Activated CD8-positive, alpha-beta memory T cell treated with anti-CD3 and anti-CD28 coated beads for 1 hour (primary cell): ENCODE measurements at places on chromosomes 12 and 14.

DNA sequence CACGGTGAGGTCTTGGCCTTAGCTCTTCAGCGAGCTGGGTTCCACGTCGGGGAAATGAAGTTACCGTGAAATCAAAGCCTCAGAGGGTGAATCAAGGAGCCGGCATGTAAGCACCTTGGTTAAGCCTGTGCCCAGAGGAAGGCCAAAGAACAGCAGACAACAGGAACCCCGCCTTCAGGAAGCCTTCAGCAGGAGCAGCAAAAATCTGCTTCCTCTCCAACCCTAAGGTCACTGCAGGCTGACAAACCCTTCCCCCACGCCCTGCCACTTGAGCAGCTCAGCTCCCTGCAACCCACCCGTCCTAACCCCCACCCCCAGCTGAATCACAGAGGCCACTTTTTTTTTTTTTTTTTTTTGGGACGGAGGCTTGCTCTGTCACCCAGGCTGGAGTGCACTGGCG is 72.9 kb upstream of the LTA4H start:
- no peak for DNase-seq

DNA sequence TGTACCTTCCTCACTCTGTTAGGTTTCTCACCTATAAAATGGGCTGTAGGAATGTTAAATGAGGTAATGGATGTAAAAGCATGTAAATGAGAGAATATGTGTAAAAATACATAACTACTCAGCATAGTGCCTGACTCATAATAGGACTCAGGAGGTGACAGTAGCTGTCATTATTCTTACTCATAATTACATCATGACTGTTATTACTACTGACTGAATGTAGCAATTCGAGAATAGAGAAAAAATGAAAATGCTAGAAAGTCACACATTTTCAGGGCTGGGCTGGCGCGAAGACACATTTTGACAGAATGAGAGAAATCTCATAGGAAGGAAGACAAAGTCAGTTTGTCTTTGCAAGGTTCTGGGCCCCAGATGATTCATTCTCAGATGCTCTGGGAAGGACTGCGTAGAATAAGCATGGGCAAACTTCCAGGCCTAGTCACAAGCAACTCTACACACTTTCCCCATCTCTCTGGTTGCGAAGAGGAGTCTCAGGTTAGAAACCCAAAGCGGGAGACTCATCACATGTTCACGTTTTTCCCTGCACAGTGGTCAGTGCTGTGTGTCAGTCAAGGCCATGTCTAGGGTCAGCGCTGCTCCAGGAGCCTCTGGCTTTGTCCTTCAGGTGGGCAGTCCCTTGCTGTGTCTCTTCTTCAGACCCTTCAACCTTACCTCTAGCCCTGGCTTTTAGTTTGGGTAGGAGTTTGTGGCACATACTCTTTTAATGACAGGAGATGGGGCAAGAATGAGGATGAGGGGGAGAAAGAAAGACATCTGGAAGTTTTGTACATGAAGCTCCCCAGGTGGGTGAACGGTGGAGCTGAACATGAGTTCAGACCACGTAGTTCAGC is 8.4 kb downstream of the GPRC5A start:
- DNase-seq, result no peak

DNA sequence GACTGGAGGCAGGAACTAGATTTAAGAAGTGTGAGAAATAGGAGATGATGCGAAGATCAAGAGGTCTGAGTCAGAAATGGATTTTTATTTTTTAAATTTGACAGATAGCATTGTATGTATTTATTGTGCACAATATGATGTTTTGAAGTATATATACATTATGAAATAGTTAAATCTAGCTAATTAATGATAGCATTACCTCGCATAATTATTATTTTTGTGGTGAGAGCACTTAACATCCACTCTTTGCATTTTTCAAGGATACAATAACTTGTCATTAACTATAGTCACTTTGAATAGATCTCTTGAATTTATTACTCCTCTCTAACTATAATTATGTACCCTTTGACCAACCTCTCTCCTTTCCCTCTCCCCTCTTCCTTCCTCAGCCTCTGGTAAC is 3.7 kb downstream of the SMOC1 start:
- DNase-seq, result no peak

DNA sequence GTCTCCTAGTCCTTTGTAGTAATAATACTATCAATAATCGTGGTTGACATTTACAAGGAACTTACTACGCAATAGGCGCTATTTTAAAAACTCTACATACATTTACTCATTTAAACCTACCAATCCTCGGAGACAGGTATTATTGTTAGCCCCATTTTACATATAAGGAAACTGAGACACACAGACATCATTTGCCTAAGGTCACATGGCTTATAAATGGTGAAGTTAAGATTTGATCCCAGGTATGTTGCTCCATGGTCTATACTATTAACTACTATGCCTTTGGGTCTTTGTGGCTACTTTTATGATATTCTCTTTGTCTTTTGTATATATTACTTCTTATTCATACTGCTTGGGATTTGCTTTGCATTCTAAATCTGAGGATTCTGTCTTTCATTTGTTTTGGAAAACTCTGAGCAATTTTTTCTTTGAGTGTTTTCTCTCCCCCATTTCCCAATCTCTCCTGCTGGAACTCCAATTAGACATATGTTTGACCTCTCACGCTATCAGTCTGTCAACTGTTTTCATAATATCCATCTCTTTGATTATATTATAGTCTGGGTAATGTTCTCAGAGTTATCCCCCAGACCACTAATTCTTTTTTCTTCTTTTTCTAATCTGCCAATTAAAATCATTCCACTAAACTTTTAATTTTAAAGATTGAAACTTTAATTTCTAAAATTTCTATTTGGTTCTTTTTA is 10.9 kb downstream of the NT5DC3 start:
- DNase-seq, result no peak

GRCh38 chr12:4958697-4959375 is 49.1 kb downstream of the KCNA1 start:
- no peak for DNase-seq

GRCh38 chr14:77607741-77608302 is 8.6 kb downstream of the SPTLC2 start:
- DNase-seq, result no peak

DNA sequence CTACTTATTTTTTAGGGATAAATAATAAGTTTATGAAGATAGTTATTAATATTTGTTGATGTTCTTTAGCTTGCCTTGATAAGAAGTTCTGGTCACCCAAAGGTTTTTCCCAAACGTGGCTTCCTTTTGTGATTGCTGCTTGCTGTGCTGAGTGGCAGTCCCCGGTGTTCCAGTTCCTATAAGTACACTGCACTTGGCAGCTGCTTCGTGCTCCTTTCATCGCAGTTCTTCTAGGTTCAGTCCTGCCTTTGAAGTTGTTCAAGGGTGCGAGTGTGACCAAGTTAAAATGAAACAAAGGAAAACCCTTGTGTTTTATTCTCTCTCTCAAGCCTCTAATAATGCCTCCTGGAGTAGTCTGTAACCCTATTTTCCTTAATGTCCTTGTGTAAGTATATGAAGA is 128.5 kb upstream of the ATF1 start:
- DNase-seq, result no peak

GRCh38 chr12:84912198-84913128 is at the start of gene SLC6A15:
Gene SLC6A15 (minus strand): TSS chr12:84912799. CDS start chr12:84892120, 20,679 bp downstream.
- DNase-seq, result no peak

- DNase-seq, result no peak
Observed at GRCh38 chr14:91918186-91918883, 29.2 kb downstream of the FBLN5 start.

- DNase-seq, result no peak
Observed at GRCh38 chr12:82522762-82523161, 163.9 kb upstream of the TMTC2 start.

GRCh38 chr12:58306266-58307000 is 365.1 kb downstream of the ATP23 start:
- DNase-seq, result no peak

DNA sequence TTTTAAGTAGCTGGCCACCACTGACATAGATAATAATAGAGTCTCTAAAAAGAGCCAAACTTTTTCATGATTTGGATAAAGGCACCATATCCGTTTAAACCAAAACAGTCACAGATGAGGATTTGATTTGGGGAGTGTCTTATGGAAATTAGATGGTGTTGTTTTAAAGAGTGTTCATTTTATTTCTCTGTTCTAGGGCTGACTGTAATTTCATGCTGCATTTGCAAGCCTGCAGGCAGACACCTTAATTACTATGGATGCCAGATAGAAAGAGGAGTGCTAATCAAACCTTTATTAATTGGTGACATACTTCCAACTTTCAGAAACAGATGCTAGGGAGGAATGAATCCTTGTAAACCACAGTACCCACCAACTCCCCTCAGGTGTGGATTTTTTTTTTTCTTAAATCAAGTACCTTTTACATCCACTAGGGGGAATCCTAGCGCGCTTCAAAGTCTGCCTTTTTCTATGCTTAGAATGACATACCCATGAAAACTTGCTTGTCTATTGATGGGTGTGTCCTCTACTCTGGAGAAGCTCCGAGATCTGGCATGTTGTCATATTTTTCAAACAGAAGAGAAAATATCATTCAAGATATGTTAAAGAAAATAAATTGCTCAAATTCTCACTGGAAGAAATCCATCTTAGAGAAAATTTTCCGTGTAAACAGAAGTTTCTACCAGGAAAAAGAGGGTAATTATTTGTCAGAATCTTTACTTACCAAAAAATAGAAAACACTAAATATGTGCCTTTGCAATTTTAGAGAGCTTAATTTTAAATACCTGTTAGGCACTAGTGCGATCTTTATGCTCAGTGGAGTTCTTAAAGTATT is 14.2 kb upstream of the PLXNC1 start:
- DNase-seq, result no peak

GRCh38 chr12:6532051-6532926 is 2.0 kb upstream of the GAPDH start:
- peak; percentile 79 for DNase-seq

DNA sequence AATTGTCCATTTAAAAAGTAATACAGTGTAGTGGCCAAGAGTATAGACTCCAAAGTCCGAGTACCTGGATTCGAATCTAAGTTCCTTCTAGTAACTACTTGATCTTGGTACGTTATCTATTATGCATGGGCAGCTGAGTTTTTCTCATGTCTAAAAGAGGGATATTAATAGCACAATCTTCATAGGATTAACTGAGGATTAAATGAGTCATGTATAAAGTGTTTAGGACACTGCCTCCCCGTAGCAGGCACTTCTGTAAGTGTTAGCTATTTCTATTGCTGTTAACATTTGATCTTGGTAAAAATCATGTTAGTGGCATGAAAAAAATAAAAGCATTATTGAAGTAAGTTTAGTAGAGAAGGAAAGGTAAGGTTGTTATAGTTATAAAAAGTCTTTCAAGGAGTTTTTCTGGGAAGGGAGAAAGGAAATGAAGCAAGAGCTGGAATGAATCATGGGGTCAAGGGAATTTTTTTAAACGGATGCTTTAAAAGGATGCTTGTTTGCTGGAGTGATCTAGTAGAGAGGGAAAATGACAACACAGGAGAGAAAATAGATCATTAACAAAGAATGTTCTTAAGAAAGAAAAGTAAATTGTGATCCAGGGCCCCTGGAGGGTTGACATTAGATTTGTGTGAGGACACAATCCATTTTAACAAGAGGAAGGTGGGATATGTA is 502.2 kb upstream of the USP15 start:
- no peak for DNase-seq

GRCh38 chr14:54794796-54795195 is 107.8 kb downstream of the GCH1 start:
- no peak for DNase-seq

DNA sequence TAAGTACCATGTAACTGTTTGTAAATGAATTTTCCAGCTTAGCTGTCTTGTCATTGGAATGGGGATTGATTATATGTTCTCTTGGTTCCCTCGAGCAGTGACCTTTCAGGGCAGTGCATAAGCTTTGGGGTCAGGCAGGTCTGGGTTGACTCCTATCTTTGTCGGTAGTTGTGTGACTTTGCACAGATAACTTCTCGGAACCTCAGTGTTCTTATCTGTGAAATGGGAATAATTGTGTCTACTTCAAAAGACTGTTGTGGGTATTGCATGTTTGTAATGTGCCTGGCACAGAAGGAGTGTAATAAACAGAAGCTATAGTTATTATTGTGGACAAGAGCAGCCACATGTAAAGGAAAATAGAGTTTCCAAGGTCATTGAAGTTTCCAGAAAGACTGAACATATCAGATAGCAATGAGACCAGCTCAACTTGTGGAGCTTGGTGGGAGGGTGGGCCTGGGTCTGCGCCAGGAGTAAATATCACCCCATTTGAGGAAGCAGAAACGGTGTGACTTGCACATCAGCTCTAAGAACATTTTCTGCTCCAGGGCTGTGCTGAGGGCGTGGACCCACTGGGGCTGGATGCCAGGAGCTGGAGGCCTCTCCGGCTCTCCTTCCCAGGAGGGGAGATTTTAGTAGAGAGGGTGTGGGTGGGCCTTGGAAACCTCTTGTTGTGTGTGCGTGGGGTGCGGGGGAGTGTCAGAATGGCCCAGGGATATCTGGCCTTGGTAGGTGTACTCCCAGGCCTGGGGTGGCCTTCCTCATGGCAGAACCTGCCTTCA is 19.7 kb downstream of the FOS start:
- DNase-seq, result no peak

GRCh38 chr14:89813617-89814031 is 140.9 kb downstream of the EFCAB11 start:
- DNase-seq, result no peak

DNA sequence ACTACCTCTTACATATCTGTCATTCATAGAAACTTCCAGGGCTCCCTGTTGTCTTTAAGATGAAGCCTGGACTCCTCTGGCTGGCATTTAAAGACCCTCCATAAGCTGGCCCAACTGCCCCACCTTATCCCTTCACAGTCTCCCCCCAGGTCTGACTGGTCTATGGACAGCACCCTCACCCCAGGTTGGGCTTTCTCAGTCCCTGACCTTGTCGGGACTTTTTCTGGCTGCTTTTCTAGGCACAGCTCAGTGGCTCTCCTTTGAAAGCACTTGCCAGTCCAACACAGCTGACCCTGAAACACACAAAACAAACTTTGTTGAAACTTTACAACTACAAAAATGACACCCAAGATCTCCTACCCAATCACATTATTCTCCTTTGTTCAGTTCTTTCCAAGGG is 13.9 kb upstream of the MYH7 start:
- DNase-seq, result no peak

DNA sequence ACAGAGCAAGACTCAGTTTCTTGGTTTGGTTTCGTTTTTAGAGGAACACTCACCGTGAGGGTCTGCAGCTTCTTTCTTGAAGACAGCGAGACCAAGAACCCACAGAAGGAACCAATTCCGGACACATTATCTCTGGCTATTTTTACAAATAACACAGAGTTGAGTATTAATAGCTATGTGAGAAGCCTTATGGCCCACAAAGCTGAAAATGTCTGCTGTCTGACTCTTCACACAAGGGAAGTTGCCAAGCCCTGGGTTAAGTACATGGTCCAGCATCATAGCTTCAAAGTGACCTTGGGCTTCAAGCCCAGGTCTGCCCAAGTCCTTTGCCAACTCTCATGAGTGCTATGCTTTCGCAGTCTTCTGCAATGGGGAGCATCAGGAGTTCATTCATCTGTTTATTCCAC is 2.6 kb upstream of the LGMN start:
- DNase-seq, result no peak

DNA sequence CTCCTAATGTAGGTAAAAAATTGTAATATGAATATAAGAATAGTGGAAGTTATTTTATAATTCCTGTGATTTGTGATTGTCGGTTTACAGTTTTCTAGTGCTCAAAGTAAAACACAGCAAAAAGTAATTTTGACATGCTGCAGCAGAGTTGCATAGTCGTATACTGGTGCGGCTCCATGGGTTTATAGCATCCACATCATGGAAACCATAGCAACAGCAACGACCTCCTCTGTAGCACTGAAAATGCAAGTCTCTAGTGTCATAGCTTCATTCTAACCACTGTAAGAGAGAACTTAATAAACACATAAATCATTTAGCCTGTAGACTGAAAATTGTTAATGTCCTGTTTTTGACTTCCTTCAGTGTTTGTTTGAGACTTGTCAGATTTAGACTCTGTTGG is 574.3 kb downstream of the KCNH5 start:
- DNase-seq, result no peak

GRCh38 chr12:132608231-132609171 is 1.9 kb downstream of the LRCOL1 start:
- no peak for DNase-seq
